Cardiac septum (tissue), 1 donor: ENCODE measurements at places on chromosomes 13 and 19.

- DNase-seq = no peak
Observed at GRCh38 chr13:35926859-35927530, 204.2 kb downstream of the DCLK1 start.

GRCh38 chr19:43674596-43674995, 4.6 kb upstream of the PLAUR start:
- DNase-seq = no peak

DNA sequence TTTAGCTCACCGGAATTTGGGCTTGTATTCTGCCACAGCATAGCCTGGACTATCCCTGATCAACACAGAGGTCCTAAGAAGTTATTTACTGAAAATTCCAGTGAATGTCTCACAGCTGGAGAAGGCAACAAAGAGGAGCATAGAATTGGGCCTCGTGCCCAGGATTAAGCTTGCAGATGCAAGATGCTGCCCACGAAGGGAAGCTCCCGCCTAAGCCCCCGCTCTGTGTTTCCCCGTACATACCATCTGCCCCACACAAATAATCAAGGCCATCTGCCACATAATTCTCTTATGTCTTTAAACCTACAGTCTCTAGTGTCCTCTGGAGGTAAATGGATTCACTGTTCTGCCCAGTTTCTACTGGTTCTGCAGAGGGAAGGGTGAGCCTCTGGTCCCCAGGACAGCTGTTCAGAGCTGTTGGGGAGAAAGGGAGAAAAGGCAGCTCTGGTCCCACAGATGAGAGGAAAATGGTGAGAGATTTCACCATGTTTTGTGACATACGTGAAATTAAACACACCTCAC, 7.4 kb upstream of the TPP2 start:
- DNase-seq = no peak

DNA sequence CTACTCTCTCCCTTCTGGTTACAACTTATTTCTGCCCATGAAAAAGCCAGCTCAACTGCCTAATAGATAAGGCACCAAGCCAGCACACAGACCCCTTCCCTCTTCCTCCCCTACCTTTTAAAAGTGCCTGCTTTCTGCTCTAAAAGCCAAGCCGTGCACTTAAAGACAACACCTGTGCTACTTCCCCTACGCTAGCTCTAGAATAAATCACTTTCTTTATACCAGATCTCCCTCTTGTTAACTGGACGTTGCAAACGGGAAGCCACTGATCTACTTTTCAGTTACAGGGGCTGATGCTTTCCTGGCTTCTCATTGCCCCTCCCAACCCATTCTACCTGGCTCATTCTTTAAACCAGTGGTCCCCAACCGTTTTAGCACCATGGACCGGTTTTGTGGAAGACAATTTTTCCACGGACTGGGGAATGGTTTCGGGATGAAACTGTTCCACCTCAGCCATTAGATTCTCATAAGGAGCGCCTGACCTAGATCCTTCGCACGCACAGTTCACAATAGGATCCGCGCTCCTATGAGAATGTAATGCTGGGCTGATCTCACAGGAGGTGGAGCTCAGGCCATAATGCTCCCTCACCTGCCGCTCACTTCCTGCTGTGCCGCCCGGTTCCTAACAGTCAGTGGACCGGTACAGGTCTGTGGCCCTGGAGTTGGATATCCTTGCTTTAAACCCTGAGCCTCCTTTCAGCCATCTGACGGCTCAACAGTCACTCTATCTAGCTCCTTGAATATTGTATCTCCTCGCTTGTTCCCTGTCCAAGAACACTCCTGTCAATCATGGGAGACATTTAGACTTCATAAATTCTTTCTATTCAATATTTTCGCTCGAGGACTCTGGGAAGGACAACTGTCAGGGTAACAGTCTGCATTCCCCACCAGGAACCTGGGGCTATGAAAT, 841 bp upstream of the ZNF223 start:
- no peak for DNase-seq

DNA sequence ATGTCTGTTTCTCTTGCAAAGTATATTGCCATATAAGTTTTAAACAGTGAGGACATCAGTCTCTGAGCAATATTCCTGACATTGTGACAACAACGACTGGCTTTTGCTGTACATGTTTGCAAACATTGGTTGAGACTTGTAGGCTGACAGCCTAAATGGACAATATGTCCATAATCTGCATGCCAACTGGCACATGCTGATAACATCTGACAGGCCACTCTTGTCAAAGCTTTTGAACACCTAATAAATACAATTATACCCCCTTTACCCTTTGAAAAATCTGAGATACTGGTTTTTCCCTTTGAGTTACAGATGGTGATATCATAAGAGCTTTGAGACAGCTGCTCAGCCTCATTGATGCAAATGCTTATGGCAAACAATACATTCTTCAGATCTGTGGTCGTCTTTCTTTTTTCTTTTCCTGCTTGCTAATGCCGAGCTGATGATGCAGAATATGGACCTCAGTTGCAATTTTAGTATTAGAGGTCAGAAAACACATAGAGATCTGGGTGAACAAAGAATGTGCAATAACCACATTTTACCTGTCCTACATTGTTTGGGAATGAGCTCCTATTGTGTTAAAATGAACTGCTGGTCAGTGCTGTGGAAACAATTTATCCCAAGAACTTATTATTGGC, 114.9 kb downstream of the RFC3 start:
- DNase-seq = no peak

DNA sequence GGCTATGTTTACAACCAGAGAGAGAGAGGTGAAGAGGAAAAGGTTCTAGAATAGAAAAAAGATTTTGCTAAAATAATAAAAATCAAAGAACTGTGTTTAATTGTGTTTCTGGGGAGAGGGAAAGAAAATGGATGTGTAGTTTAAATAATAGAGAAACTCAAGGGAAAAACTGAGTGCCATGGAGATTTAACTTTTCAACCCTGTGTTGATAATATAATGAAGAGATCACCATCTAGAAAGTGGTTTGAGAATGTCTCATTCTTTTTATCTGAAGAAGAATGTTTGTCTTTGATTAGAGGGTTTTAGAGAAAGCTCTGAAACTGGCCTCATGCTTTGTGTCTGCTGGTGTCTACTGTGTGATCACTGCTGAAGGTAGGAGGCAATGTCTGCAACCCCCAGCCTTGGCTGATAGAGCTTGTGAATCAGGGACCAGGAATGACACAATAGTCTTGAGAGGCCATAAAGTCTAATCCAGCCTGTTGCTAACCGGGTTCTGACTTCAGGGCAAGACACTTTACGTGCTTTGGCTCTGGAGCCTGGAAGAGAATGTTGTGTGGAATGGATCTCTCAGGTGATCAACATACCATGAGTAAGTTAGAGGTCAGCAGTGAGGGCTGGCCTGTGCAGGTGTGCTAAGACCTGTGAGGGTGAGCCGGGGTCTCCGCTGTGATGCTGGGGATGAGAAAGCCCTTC, 5.4 kb downstream of the COL4A2 start:
- DNase-seq = peak; percentile 59

DNA sequence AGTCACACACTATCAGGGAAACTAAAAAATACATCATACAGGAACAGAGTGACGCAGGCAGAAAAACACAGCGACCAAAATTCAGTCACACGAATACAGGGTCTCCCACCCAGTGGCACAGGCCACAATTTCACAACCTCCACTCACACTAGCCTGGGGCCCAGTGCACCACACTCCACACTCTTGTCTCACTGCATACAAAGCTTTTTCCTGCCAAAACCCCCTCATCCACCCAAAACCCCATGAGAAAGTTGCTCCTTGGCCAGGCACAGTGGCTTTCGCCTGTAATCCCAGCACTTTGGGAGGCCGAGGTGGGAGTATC, 1.2 kb downstream of the S1PR5 start:
- DNase-seq = no peak

DNA sequence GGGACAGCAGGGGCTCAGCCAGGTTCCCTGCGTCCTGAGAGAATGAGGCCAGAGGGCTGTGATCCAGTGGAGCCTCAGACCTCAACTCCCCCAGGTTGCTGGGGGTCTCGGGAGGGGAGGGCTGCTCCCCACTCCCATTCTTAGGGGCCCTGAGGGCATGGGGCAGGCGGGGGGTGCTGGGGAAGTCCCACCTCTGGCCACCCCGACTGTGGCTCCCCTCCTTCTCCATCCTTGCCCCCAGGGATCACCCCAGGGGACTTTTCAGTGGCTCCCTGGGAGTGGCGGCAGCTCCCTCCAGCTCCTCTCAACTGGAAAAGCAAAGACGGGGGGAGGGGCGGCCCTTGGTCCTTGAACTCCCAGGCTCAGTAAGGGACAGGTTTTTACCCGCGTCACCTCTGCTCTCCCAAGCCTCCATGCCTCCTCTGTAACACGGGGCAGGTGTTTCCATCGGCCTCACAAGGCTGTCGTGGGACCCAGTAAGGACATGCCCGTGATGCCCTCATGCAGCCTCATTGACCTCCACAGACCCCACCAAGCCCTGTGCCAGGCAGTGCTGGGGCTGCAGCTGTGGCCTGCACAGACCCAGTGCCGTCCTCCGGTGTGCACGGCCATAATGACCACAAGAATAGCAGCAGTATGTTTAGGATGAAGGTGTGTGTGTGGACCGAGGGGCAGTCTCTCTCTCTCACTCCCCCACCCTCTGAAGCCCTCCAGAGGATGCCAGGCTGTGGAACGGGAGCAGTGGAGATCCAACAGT, 11.6 kb upstream of the TOMM40 start:
- DNase-seq = no peak

GRCh38 chr19:43818500-43818899, 8.6 kb upstream of the ZNF283 start:
- DNase-seq = no peak

- no peak for DNase-seq
Observed at GRCh38 chr13:64884976-64885375, 2345.2 kb downstream of the PCDH9 start.

DNA sequence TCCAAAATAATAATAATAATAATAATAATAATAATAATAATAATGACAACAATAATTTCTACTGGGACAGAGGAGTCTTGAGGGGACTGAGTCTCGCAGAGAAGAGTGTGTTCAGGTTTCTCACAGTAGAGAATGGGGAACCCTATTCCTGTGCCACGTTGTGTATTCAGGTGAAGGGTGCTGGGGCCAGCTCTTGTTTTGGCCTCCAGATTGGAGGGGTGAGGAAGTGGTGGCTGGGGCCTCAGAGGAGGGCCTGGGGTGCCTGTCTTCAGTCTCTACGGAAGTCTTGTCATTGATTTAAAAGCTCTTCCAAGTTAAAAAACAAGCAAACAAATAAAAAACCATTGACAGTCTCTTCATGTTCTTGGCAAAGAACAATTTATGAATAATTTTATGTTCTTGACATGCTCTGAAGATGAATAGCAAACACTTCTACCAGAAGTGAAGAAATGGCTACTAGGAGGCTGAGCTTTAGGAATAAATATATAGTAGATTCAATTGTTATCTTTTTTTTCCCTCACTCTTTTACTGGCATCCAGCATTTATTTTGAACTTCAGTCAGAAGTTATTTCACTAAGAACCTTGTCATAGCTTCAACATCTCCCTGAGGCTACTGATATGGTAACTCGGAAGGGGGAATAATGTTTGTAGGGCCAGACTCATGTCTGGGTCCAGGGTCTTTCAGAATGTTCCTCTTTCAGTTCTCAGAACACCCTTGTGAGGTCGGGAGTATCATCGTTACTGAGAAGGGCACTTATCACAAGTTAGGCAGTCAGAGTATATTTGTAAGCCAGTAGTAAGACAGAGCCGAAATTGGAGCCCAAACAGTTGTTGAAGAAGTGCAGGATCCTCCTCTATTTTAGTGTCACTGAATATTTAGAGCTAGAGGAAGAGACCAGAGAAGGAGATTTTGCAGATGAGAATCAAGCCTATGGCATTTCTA, 13.1 kb downstream of the LRCH1 start:
- DNase-seq = no peak

DNA sequence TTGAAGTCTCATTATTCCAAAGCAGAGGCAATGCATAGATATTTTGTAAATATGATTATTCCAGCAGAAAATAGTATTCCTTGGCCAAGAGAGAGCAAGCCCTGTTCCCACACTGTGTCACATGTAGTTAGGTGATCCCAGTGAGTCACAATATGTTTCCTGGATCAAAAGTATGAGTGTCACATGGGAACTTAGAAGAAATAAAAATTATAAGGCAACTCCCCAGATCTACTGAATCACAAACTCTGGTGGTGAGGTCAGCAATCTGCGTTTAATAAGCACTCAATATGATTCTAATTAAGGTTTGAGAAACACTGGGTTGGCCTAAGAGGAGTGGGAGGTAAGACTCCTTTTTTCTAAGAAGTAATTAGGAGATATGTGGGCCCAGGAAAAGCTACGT, 1504.5 kb upstream of the PCDH20 start:
- DNase-seq = no peak

DNA sequence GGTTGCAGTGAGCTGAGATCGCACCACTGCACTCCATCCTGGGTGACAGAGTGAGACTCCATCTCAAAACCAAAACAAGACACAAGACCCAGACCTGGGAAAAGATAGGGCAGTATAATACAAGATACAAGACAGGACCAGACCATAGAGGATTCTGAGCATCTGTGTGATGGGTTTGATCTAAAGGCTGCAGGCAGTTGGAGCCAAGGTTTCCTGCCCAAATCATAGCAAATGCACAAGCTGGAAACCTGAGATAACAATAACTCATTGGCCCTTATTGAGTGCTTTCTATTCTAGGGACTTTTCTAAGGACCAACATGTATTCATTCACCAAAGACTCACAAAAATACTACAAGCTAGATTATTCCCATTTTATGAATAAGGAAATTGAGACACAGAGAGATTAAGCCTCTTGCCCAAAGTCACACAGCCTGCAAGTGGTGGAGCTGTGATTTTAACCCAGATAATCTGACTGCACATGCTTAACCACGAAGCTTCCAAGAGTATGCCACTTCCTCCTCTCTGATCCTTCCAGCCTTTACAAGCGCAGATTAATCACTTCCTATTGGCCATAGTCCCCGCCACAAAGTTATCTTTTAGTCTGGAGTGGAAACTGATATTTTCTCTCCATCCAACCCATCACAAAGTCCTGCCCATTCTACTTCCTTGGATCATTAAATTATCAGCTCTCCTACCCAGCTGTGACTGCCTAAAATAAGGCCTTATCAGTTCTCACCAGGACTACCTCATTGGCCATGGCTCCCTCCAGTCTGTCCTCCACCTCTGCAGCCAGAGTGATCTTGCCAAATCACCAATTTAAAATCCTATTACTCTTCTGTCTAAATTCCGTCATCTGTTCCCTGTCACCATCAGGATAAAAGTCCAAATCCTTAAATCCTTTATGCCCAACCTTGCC, 147.2 kb downstream of the FLT1 start:
- no peak for DNase-seq

- DNase-seq = no peak
Observed at GRCh38 chr13:99250982-99251825, 7.0 kb downstream of the GPR18 start.
